ENCODE measurements at places on chromosomes 12 and 14.
A peak's percentile ranks its signal among the peaks of the same experiment; 100 is the strongest.

GRCh38 chr12:55629058-55629841 lies 7.4 kb upstream of the OR10P1 start:
- H3K27ac ChIP-seq: no peak overlapping the region
- H3K4me3 ChIP-seq: no peak overlapping the region
- H3K27me3 ChIP-seq: no peaks in the 10 kb centered on the region
- no peak for DNase-seq
- H3K36me3 ChIP-seq: no peaks in the 10 kb centered on the region

- no peaks in the 10 kb centered on the region for H3K27me3 ChIP-seq
- H3K36me3 ChIP-seq: no peaks in the 10 kb centered on the region
- no peak overlapping the region for H3K27ac ChIP-seq
- DNase-seq: no peak
- H3K4me3 ChIP-seq: no peak overlapping the region
Measured at GRCh38 chr14:70266157-70266556, 77.4 kb upstream of the SLC8A3 start.

GRCh38 chr14:100340423-100340813 lies 17.3 kb downstream of the SLC25A47 start:
- H3K27ac ChIP-seq: no peak overlapping the region
- H3K27me3 ChIP-seq: no peaks in the 10 kb centered on the region
- DNase-seq: no peak
- H3K4me1 ChIP-seq: peaks cover 14% of the 10 kb centered on the region

DNA sequence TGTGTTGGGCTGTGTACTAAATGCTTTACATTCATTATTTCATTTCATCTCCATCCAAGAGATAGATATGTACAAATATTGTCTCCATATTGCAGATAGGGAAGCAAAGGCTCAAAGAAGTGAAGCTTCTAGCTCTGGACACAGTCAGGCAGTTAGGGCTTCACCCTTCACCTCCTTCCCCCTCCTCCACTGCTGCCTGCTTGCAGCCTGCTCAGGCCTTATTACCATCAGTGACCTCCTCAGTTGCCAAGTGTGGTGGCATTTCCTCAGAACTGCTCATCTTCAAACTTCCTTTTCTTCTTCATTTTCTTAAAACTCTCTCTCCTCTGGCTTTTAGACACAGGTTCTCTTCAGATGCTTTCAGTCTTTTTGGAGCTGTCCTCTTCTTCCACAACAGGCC lies 4.7 kb upstream of the GPATCH2L start:
- H3K4me1 ChIP-seq: no peaks in the 10 kb centered on the region
- H3K36me3 ChIP-seq: no peaks in the 10 kb centered on the region
- H3K27me3 ChIP-seq: no peaks in the 10 kb centered on the region
- H3K4me3 ChIP-seq: no peak overlapping the region
- DNase-seq: no peak

- DNase-seq: no peak
- no peaks in the 10 kb centered on the region for H3K4me1 ChIP-seq
- H3K36me3 ChIP-seq: peaks cover 9% of the 10 kb centered on the region
Measured at GRCh38 chr12:94333396-94333795, 126.3 kb downstream of the CEP83 start.

DNA sequence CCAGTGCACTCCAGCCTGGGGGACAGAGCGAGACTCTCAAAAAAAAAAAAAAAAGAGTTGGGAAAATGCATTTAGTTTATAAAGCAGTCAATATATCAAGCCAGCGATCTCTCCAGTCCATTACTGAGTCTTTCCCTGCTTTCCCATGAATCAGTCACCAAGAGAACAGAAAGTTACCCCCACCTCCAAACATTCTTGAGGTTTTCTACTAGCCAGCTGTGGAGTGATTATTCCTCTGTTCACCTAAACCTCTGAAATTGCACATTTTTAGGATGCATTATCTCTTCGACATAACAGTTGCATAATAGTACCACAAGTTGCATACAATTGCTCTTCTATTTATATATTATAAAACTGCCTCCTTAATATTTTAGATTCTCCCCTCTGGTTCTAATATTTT lies 134.8 kb upstream of the DIO3 start:
- H3K36me3 ChIP-seq: no peaks in the 10 kb centered on the region
- no peak overlapping the region for H3K27ac ChIP-seq
- no peak for DNase-seq
- H3K27me3 ChIP-seq: no peaks in the 10 kb centered on the region
- H3K4me1 ChIP-seq: no peaks in the 10 kb centered on the region

- H3K27me3 ChIP-seq: no peaks in the 10 kb centered on the region
- DNase-seq: no peak
- H3K4me1 ChIP-seq: no peaks in the 10 kb centered on the region
- H3K36me3 ChIP-seq: no peaks in the 10 kb centered on the region
- no peak overlapping the region for H3K27ac ChIP-seq
Measured at GRCh38 chr12:88781909-88782308, 201.6 kb upstream of the KITLG start.

GRCh38 chr12:38409511-38409910 lies 92.9 kb downstream of the ALG10B start:
- no peak for DNase-seq
- no peak overlapping the region for H3K4me3 ChIP-seq
- no peaks in the 10 kb centered on the region for H3K36me3 ChIP-seq
- H3K27me3 ChIP-seq: no peaks in the 10 kb centered on the region

- H3K27me3 ChIP-seq: no peaks in the 10 kb centered on the region
- H3K36me3 ChIP-seq: no peaks in the 10 kb centered on the region
- H3K4me3 ChIP-seq: no peak overlapping the region
- no peak overlapping the region for H3K27ac ChIP-seq
- DNase-seq: no peak
- H3K4me1 ChIP-seq: peaks cover 9% of the 10 kb centered on the region
Measured at GRCh38 chr12:24222968-24223367, 273.5 kb upstream of the SOX5 start.

DNA sequence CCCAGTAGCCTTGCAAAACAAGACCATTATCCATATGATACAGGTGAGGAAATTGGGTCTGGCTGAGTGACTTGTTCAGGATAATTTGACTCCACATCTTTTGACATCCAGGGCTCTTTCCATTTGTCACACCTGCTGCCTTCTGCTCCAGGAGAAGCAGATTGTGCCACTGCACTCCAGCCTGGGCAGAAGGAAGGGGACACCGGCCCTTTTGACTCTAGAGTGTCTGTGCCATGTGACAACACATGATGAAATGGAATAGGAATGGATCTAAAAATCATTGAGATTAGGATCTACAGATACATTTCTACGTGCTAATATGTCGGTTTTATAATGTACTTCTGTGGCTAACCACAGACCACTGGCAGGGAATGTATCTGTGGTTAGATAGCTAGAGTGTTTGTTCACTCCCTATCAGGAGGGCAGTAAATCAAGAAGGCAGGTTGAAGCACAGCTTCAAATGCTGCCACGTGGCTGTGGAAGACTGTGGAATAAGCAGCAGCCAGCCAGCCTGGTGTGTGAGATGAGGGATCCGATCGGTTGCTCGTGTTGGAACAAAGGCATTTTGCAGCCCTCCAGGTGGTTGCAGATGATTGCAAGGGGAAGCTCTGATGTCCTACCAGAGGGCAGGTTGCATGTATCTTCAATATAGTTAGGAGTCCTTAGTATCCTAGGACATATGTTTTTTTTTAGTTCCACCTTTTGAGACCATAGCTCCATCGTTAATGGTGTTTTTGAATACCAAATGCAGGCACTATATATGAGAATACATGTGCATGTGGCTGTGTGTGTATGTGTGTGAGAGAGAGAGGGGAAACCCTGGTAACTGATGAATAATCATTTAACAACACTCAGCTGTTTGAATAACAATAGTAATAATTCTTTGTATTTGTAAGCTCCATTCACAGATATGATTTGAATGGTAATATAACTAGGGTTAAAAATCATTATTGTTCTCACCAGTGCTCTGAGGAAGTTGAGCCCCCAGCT lies 28.6 kb downstream of the EML1 start:
- peaks cover 10% of the 10 kb centered on the region for H3K4me1 ChIP-seq
- H3K27ac ChIP-seq: no peak overlapping the region

GRCh38 chr14:89504602-89505313 lies 87.7 kb upstream of the FOXN3 start:
- peak; percentile 83 for DNase-seq
- H3K36me3 ChIP-seq: no peaks in the 10 kb centered on the region
- H3K4me3 ChIP-seq: no peak overlapping the region
- H3K4me1 ChIP-seq: no peaks in the 10 kb centered on the region
- H3K27me3 ChIP-seq: no peaks in the 10 kb centered on the region
- no peak overlapping the region for H3K27ac ChIP-seq

GRCh38 chr14:50320283-50320682 lies 8.2 kb downstream of the DMAC2L start:
- H3K27ac ChIP-seq: peak overlapping the region; percentile 64
- H3K4me3 ChIP-seq: no peak overlapping the region
- H3K27me3 ChIP-seq: no peaks in the 10 kb centered on the region

DNA sequence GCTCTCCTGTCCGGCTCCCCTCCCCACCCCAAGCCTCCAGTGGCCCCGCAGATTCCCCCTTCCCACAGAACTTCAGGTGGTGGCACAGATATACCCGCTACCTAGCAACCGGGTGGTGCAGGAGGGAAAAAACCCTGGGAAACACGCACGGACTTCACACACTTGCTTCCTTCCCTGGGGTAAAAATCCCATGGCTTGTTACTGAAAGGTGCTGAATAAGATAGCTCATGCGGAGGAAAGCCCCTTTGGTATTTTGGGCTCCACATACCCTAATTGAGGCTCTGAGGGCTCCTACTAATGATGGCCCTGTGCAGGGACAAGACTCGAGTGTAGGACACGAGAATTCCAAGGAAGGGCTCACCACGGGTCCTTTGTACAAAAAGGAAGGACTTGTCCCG lies 869 bp upstream of the RIMBP2 start:
- H3K36me3 ChIP-seq: no peaks in the 10 kb centered on the region
- peaks cover 38% of the 10 kb centered on the region for H3K4me1 ChIP-seq
- no peaks in the 10 kb centered on the region for H3K27me3 ChIP-seq
- no peak overlapping the region for H3K27ac ChIP-seq

GRCh38 chr12:110861729-110862128 lies 14.9 kb downstream of the CCDC63 start:
- no peaks in the 10 kb centered on the region for H3K27me3 ChIP-seq
- no peak overlapping the region for H3K4me3 ChIP-seq
- no peaks in the 10 kb centered on the region for H3K4me1 ChIP-seq
- no peak overlapping the region for H3K27ac ChIP-seq

- H3K27me3 ChIP-seq: no peaks in the 10 kb centered on the region
- no peak overlapping the region for H3K27ac ChIP-seq
- no peaks in the 10 kb centered on the region for H3K4me1 ChIP-seq
- H3K36me3 ChIP-seq: no peaks in the 10 kb centered on the region
- no peak for DNase-seq
Measured at GRCh38 chr12:88001327-88001726, 27.9 kb downstream of the C12orf50 start.

- no peak for DNase-seq
- peak overlapping the region; percentile 80 for H3K27ac ChIP-seq
- H3K4me1 ChIP-seq: peaks cover 15% of the 10 kb centered on the region
- no peaks in the 10 kb centered on the region for H3K36me3 ChIP-seq
- H3K4me3 ChIP-seq: no peak overlapping the region
- no peaks in the 10 kb centered on the region for H3K27me3 ChIP-seq
Measured at GRCh38 chr14:65024957-65025356, 38.3 kb downstream of the FNTB start.

DNA sequence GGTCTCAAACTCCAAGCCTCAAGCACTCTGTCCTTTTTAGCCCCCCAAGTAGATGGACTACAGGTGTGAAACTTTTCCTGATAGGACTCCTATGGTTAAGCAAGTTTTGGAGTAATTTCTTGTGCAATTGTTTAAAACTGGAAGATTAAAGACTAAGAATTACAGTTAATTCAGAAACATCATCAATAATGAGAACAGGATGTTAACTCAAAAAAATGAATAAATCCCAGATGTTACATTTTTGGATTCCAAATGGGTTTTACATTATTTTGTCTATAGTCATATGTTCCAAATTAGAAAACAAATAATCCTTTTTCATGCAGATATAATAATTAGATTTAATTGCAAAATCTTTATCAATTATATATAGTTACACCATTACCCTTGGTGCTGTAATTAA lies 24.4 kb upstream of the KITLG start:
- H3K4me1 ChIP-seq: no peaks in the 10 kb centered on the region
- no peaks in the 10 kb centered on the region for H3K27me3 ChIP-seq
- H3K36me3 ChIP-seq: no peaks in the 10 kb centered on the region
- DNase-seq: no peak
- no peak overlapping the region for H3K4me3 ChIP-seq

- H3K4me1 ChIP-seq: no peaks in the 10 kb centered on the region
- DNase-seq: no peak
- no peaks in the 10 kb centered on the region for H3K27me3 ChIP-seq
- no peaks in the 10 kb centered on the region for H3K36me3 ChIP-seq
Measured at GRCh38 chr12:13539051-13539450, 342.5 kb downstream of the EMP1 start.

GRCh38 chr14:101506926-101507835 lies 54.1 kb upstream of the DIO3 start:
- no peak overlapping the region for H3K4me3 ChIP-seq
- H3K27ac ChIP-seq: peak overlapping the region; percentile 67
- no peaks in the 10 kb centered on the region for H3K27me3 ChIP-seq
- peaks cover 16% of the 10 kb centered on the region for H3K4me1 ChIP-seq
- no peaks in the 10 kb centered on the region for H3K36me3 ChIP-seq

GRCh38 chr12:124387528-124387911 lies 92.6 kb downstream of the RFLNA start:
- H3K4me3 ChIP-seq: peak overlapping the region; percentile 59
- no peak for DNase-seq
- no peaks in the 10 kb centered on the region for H3K27me3 ChIP-seq
- H3K4me1 ChIP-seq: peaks cover 80% of the 10 kb centered on the region
- H3K27ac ChIP-seq: peak overlapping the region; percentile 89

DNA sequence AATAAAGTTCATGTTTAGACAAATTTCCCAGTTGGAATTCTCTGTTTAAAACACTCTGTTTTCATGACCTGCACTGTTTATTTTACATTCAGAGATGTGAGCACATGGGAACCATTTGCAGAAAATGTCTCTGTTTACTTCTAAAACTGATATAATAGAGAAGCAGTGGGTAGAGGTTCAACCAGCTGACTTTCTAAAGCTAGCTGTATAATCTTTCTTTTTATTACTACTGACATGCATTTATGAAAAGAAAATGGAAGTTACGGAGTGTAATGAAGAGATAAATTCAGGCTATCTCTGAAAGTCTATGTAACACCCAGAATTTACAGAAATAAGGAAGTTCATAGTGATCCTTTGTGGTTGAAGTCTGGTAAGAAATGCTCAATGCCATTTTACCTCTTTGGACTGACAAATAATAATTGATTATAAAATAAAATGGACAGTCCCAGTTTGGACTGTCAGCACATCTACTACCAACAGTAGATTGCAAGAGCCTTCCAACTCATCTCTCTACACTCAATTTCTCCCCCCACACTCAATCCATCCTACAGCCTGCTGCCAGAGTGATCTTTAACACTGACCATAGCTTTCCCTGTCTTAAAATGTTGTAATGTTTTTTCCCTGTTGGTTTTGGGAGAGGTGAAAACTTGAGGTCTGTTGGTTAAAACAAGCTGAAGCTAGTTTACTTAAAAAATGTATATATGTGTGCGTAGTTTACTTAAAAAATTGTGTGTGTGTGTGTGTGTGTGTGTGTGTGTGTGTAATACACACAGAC lies 137.4 kb downstream of the AEBP2 start:
- peaks cover 39% of the 10 kb centered on the region for H3K4me1 ChIP-seq
- no peaks in the 10 kb centered on the region for H3K36me3 ChIP-seq
- no peak for DNase-seq
- no peak overlapping the region for H3K4me3 ChIP-seq

Data from vagina (tissue), 2 donors.